HT1080 (cell line): ENCODE measurements at places on chromosomes 6 and 20. TPM values are rescaled to one million over a fixed set of nuclear protein-coding genes. Genes with fewer than 3 reads are reported as not detected.
A peak's percentile ranks its signal among the peaks of the same experiment; 100 is the strongest.

SUMO4 gene
- 0.27 and 0.32 TPM in 2 replicates for total RNA-seq

TXLNB gene
- 0.07 and 0.40 TPM in 2 replicates for total RNA-seq

LCA5 gene
- total RNA-seq = 0.33 and 0.37 TPM in 2 replicates

PNISR gene
- total RNA-seq = 28.6 and 34.3 TPM in 2 replicates

RNF144B gene
- total RNA-seq = 1.1 and 1.3 TPM in 2 replicates

BHLHE23 gene
- total RNA-seq = not detected in 2 replicates

- no peak for DNase-seq
Measured at GRCh38 chr20:59813126-59813947, 120.1 kb downstream of the SYCP2 start.

- no peak for DNase-seq
Measured at GRCh38 chr20:35796571-35796970, 24.8 kb downstream of the PHF20 start.

DNA sequence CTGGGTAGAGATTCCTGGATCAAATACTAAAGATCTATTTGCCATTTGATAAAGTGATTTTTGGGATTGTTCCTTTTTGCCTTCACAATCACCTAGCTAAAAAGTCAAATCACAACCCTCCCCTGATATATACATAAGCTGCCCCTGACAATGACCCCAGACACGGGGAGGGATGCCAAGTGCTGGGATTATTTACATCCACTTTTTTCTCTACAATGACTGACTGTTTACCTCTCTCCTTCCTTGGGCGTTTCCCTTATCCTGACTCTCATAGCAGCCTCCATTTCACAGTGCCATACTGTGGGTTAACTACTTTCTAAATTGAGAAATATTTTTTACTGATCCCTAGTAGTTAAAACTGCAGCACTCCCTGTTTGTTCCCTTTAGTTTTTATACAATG, 150.8 kb upstream of the TMEM170B start:
- no peak for DNase-seq

GRCh38 chr20:15248618-15249395, 911.4 kb upstream of the FLRT3 start:
- DNase-seq = peak; percentile 7

GRCh38 chr6:88365656-88366055, 199.5 kb upstream of the CNR1 start:
- no peak for DNase-seq

DNA sequence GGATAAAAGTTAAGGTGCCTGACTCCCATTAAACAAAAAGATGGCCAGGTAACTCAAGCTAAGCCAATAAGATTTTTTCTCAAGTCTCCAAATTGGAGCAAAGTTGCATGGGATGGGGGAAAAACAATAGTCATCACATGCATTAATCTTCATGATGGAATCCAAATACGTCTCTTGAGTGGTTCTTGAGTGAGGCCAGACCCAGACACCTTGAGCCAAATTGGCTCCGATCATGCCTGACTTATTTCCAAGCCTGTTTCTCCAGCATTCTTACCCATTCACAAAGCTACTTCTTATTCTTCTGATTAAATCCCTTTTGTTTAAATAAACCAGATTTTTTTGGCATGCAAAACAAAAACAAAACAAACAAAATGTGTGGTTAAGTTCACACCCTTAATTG, 420.3 kb upstream of the NRSN1 start:
- DNase-seq = no peak

DNA sequence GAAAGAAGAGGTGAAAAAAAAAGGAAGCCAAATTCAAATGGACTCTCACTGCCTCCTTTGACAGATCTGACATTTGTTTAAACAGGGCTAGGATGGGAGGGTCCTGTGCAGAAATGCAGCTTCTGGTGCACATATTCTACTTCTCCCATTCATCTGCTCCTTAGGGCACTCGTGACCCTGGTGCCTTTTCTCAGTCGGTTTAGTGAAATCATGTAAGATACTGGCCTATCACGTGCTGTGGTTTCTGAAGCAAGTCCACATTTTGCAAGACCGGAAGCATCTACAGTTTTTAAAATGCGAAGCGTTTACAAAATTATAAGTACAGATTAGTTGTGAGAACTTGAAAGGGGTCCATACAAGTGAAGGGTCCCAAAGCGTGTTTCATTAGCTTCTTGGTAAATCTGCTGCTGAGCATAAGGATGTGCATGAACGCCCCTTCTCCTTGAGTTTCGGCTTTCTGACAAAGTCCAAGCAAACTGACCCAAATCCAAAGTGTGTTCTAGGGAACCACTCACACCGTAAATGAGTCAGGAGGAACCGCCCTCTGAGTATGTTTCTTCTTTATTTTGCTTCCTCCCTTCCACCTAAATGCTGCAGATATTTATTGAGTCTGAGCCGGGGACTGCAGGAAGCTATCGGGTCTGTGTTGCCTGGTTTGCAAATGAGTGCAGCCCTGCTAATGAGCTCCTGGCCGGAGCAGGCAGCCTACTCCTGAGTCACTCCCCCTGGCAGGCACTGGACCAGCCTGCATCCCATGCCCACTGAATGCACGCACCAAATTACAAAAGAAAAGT, 323.8 kb upstream of the JARID2 start:
- peak; percentile 7 for DNase-seq

DNA sequence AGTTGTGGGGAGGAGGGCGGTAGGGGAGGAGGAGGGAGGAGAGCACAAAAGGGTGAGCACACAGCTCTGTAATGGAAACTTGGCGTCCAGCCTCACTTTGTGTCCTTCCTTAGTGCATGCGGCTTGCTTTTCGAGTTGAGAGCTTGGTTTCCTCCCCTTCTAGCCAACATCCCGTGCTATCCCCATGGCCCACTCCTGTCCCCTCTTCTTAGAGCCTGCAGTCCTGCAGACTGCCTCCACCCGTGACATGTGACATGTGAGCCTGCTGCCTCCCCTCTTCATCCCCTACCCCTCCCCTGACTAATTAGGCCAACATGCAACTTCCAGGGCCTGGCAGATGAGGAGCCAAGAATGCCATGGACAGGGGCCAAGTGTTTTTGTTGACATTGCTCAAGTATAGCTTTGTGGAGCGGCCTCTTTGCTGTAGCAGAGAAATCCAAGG, 63.2 kb downstream of the SLC24A3 start:
- DNase-seq = no peak

- DNase-seq = no peak
Measured at GRCh38 chr6:23688650-23689049, 437.4 kb upstream of the NRSN1 start.

DNA sequence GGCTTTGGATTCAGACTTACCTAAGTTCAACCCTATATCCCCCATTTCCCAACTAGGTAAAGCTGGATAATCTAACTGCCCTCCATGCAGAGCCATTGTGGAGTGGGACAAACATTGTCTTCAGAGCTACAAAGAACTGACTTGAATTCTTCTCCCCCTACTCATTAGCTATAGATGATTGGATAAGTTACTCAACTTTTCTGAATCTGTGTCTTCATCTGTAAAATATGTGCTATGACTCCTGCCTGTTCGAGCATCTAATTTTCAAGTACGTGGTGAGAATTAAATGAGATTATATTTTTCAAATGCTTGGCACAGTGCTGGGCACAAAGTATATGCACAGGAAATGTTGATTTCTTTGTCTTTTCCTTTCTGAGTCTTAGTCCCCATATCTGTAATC, 240.3 kb upstream of the TCF21 start:
- no peak for DNase-seq

DNA sequence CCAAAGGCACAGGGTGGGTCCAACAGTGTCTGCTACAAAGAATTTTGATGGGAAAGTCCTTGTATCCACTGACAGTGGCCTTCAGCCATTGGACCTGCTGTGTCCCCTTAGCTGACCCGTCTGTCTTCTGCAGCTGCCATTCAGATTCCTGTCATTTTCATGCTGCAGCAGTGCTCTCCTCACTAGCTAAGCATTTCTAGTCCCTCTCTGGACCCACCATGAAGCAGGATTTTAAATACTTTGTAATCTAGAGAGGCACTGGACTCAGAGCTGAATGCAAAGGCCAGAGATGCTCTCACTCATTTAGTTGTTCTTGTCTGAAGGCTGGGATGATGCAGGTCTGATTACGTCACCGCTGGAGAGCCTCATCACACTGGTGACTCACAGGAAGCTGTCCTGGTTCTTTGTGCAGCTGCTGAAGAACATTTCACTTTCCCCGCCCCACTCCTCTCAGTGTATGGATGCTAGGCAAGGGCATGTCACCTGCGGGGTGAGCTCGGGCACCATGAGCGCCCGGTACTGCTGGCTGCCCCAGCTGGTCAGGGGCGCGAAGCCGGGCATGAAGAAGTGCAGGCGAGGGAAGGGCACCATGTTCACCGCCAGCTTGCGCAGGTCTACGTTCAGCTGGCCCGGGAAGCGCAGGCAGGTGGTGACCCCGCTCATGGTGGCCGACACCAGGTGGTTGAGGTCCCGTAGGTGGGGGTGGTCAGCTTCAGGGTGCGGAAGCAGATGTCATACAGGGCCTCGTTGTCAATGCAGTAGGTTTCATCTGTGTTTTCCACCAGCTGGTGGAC, 19.4 kb upstream of the TUBB2A start:
- peak; percentile 93 for DNase-seq

GRCh38 chr6:20126789-20127653, 85.2 kb downstream of the MBOAT1 start:
- peak; percentile 48 for DNase-seq

DNA sequence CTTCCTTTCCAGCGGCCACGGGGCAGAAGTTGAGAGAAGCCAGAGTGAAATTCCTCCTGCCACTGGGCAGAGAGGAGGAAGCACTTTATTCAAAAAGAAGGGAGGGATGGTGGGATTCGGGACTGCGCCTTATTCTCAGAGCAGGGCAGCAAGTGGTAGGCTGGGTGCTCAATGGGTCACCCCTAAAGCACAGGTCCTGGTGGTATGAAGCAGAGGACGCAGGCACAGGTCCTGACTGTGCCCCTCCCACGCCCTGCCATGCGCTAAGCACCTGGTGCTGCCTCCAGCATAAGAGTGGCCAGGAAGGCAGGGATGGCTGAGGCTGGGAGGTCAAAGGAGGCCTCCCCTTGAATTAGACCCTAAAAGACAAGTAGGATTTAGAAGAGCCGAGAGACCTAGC, 4.9 kb upstream of the GRM4 start:
- DNase-seq = no peak

- DNase-seq = no peak
Measured at GRCh38 chr6:63313111-63313510, 6.7 kb downstream of the LGSN start.

- DNase-seq = no peak
Measured at GRCh38 chr6:88840289-88840688, 123.1 kb downstream of the RNGTT start.

GRCh38 chr6:15299430-15300131, 53.7 kb downstream of the JARID2 start:
- peak; percentile 41 for DNase-seq

DNA sequence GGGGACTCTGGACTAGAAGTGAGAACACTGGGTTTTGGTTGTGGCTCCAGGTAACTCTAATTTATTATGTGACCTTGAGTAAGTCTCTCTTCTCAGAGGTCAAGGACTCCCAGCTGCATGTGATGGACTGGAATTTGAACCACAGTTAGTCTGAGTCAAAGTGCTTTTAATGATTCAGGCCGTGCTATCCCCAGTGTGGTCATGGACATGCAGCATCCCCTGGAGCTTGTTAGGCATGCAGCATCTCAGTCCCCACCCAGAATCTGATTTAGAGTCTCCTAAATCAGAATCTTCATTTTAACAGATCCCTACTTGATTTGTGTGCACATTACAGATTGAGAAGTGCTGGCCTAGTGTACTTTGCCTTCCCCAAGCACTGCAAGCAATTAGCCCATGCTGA, 74.2 kb downstream of the TOX2 start:
- DNase-seq = peak; percentile 38

- no peak for DNase-seq
Measured at GRCh38 chr6:91221072-91221720, 634.3 kb upstream of the MAP3K7 start.

GRCh38 chr6:137731960-137732616, 135.0 kb upstream of the TNFAIP3 start:
- DNase-seq = peak; percentile 84

DNA sequence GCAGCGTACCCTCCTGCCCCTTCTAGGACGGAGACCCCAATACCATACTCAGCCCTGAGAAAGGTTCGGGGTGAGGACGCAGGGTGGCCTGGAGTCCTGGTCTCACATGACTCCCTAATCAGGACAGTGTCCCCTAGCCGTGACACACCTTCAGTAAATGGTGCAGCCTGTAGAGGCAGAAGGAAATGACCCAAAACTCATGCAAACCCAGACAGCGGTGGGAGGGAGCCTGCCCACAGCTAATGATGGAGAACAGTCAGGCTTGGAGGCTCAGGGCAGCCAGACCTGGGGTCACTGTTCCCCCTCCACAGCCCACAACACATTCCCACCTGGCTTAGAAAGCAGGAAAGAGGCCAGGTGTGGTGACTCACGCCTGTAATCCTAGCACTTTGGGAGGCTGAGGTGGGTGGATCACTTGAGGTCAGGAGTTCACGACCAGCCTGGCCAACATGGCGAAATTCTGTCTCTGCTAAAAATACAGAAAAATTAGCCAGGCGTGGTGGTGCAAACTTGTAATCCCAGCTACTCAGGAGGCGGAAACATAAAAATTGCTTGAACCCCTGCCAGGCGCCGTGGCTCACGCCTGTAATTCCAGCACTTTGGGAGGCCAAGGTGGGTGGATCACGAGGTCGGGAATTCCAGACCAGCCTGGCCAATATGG, 8.8 kb upstream of the HMGA1 start:
- no peak for DNase-seq

DNA sequence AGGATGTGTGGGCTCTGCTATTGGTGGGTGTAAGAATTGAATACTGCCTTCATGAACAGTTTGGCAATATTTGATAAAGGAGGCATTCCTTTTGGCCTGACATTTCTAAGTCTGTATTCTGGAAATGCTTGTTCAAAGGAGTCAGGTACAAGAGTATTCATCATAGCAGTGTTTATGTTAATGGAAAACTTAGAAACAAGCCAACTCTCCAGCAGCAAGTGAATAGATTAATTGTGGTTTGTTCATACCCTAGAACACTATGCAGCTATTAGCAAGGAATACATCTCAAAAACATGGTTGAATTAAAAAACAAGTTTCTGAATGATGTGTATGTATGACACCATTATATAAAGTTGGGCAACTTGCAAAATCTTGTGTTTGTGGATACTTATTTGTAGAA, 195.8 kb downstream of the ZFAND3 start:
- DNase-seq = no peak

- DNase-seq = no peak
Measured at GRCh38 chr6:163232015-163232523, 182.4 kb upstream of the QKI start.
